ENCODE measurements at places on chromosomes 13 and 19.
A peak's percentile ranks its signal among the peaks of the same experiment; 100 is the strongest.

GRCh38 chr19:28213470-28214082, 999.4 kb downstream of the UQCRFS1 start:
- no peak for DNase-seq

DNA sequence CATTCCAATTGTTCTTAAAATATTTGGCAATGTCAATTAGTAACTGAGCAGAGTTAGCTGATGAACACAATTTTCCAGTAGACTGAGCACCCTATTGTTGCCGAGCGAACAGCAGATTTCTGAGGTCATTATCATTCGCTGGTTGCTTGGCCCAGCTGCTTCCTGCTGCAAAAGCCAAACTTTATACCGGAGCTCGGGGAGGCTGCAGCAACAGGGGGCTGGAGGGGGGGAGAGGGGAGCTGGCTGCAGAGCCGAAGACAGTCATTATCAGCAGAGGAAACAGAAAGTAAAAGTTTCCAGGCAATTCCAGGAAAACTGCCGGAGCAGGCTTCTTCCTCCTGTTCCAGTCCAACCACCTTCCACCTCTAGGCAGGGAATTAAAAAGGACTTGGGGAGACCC, 77.9 kb downstream of the ZNF536 start:
- DNase-seq = no peak

DNA sequence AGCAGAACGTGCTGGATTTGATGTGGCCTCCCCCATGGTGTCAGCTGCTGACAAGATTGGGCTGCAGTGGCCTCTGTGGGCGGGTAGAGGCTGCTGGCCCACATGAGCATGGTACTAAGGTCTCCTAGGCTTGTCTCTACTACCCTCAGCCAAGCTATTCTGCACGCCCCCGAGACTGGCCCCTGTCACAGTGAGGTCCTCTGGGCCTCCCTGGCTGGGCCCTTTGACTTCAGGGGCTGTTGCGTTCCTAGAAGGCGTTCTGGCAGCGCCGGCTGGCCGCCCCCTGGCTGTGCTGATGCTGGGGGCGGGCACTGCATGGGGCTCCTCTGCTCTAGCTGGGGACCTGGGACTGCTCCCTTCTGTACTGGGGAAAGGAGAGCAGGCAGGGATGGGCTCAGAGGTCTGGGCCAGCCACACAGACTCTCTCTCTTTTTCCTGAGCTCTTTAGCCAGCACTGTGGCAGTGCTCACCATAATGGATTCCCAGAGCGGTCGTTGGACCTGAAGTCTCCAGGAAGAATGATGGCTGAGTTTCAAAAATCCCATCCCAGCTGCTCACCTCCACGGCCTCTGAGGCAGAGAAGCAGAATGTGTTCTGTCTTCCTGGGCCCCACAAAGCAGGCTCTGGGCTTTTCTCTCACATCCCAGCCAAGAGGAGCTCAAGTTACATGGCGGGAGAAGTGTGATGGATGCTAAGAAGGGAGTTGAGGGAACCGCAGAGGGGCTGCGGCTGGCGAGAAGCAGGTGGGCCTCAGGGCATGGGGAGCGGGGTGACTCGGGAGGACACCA, 32.3 kb downstream of the TSSK6 start:
- DNase-seq = no peak

DNA sequence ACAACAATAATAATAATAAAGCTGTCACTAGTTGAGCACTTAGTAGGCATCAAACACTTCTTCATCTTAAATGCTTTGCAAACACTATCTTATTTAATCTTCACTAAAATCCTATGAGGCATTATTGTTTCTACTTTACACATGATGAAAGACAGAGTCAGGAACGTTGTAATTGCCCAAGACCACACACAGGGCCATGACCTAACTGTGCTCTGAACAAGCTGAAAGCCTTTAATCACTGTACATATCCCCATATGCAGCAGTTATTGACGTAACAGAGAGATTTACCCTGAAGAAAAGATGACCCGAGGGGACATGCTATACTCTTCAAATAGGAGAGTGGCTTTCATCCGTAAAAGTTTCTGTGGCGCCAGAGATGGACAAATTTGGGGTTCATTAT, 53.0 kb downstream of the SACS start:
- DNase-seq = no peak

DNA sequence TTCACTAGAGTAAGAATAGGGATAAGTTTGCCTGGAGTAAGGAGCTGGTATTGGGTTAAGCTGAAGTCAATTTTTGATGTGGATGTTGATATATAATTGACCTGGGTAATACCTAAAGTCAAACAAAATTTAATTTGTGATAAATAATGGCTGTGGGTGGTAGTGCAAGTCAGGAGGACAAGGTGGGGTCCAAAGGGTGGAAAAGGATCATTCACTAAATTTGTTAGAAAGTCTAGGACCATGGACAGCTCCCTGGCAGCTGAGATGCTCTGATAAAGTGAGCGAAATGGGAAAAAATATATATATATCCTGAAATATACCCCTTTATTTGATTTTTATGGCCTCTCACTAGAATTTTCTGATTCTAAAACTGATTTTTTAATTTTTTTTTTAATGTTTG, 463.5 kb downstream of the GPC6 start:
- no peak for DNase-seq

- DNase-seq = no peak
These were observed 14.7 kb downstream of the CILP2 start for GRCh38 chr19:19552798-19553197.

GRCh38 chr19:11964496-11964857, 363 bp upstream of the ZNF763 start:
- DNase-seq = no peak

DNA sequence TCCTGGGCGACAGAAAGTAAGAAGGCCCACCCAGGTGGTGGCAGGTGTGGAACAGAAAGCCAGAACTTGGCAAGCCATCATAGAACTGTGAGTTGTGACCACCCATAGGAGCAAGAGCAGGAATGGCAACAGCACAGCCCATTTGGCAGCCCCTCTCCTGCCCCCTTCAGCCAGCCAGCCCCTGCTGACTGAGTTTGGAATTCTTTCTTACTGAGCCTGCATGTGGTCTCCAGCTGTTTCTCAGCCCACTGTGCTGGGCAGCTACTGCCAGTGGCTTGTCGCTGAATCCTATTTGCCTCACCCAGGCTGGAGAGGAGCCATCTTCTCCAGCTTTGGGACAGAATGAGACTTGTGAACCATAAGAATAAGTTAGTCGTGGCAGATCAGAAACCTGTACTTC, 28.3 kb downstream of the CNMD start:
- DNase-seq = no peak

- no peak for DNase-seq
These were observed 311.3 kb downstream of the KLF12 start for GRCh38 chr13:73822668-73823592.

DNA sequence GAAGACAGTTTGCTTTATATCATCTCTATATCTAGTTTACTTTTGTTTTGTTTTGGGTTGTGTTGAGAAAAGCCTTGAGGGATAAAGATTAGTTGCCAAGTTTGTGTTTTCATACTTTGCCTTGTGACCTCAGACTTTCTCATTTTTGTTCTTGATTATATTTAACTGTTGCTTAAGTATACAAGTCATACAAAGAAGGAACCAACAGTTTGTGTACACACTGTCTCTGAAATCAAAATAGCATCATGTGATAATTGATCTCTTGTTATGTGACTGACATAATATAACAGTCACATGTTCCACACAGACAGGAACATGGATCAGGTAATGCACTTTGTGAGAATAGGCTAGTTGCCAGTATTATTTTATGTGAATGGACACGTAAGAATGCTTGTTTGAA, 70.8 kb downstream of the SHISA2 start:
- DNase-seq = no peak

- no peak for DNase-seq
These were observed 6.2 kb downstream of the RPS19 start for GRCh38 chr19:41866284-41866683.

DNA sequence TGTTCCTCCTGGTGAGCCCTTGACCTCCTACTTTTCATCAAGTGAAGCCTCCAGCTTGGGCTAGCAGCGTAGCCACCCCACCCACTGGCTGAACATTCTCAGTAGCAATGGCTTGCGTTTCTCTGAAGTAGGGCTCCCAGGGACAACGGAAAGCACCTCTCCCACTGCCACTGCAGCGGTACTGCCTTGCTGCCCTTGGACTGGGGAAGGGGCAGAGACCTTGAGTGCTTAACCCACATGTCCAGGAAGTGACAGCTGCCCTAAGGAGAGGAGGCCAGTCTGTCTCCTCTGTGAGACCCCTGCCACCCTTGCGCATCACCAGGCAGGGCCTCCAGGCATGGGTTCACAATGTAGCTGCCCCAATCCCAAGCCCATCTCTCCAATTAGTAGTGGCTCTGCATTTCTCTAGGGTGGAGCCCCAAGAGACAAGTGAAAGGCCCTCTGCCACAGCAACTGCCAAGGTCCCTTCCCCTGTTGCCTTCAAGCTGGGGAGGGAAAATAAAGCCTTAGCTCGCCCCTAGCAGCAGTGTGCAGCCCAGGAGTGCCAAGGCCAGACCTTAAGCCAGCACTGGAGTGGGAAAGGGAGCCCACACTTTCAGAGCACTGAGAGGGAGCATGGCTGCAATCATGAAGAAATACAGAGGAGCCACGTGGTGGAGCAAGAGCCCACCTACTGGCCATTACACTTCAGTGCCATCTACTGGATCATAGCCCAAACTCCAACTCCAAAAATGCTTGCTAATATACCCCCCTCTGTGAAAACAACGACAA, 175.9 kb upstream of the TRPC4 start:
- no peak for DNase-seq

DNA sequence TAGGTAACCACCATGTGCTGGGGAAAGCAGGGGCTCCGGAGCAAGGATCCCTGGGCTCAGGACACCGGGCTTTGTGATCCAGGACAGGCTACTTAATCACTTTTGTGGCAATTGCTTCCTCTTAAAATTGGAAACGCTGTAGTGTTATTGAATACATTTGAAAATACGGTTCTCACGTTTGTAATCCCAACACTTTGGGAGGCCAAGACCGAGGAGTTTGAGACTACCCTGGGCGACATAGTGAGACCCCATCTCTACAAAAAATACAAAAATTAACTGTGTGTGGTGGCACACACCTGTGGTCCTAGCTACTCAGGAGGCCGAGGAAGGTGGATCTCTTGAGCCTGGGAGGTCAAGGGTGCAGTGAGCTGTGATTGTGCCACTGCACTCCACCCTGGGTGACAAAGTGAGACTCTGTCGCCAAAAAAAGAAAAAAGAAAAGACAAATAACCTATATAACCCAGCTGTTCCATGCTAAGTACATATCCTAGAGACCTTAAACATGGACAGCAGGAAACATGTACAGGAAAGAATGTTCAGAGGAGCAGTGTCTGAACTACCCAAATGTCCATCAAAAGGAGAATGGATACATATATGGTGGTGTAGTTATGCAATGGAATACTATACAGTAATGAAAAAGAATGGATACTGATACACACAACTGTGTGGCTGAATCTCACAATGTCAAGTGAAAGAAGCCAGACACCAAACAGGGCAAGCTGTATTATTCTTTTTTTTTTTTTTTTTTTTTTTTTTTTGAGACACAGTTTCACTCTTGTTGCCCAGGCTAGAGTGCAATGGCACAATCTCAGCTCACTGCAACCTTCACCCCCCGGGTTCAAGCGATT, 622 bp upstream of the PRODH2 start:
- DNase-seq = no peak

GRCh38 chr19:3057275-3057714, 5.0 kb downstream of the TLE5 start:
- no peak for DNase-seq

DNA sequence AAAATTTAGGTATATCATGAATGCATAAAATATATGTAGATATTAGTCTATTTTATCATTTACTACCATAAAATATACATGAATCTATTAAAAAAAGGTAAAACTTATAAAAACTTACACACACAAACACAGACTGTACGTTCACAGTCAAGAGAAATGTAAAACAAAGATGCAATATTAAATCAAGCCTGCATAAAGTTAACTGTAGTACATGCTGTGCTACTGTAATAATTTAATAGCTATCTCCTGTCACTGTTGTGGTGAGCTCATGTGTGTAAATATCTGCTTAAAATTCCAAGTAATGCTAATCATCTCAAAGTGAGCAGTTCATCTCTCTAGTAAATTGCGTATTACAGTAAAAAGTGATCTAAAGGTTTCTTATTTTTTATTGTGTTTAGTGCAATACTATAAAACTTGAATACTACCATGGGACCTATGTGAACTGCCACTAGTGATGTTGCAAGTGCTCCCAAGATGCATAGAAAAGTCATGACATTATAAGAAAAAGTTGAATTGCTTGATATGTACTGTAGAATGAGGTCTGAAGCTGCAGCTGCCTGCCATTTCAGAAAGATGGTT, 762 bp upstream of the ZNF233 start:
- no peak for DNase-seq

DNA sequence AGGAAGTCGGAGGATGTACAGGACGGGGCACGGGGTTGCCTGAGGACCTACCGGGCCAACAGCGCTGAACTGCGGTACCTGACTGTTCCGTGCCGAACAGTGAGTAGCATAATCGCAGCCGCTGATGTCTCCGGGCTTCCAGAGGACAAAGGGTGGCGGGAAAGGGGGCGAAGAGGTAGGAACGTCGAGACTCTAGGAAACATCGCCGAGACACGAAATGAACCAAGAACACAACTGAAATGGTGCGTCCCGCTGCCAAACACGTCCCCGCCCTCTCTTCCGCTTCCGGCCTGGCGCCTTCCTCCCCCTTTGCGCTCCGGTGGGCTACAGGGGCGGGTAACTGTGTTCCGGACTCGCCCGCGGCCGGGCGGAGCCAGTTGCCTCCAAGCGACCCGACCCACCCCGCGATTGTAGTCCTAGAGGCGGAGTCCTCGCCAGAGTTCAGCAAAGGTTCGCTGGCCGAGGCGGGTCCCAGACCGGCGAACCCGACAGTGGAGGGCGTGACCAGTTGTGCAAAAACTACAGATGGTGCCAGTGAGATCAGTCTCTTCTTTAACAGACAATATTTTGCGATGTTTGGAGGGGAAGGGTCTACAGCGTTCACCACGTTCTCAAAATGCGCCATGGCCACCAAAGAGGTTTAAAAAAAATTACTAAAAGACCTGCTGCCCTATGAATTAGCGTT, at the start of gene MRPS31:
Gene MRPS31, minus strand, starts transcription at position 257 of the 685 bp plus-strand sequence. Its CDS starts 54 bp downstream, at position 203.
- peak; percentile 96 for DNase-seq

- no peak for DNase-seq
These were observed 204.4 kb downstream of the MZT1 start for GRCh38 chr13:72523049-72523448.

DNA sequence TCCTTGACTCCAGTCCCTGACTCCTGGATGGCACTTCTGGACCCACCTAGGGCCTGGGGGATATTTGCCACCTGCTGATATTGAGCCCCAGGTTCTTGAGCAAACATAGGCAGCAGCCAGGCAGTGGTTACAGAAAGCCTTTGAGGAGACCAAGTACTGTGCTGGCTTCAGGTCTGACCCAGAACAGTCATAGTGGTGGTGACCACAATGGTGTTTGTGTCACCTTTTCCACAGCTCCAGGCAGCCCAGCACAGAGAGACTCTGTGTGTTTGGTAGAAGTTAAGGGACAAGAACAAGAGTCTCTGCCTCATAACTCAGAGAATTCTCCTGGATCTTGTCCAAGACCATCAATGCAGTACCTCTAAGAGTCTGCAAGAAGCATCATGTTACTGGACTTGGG, 14.6 kb upstream of the CLC start:
- peak; percentile 23 for DNase-seq

GRCh38 chr19:50906217-50906616, 5.0 kb downstream of the KLK4 start:
- peak; percentile 31 for DNase-seq

- no peak for DNase-seq
These were observed 12.3 kb upstream of the ISYNA1 start for GRCh38 chr19:18450021-18450930.
